Hematopoietic multipotent progenitor cell treated with erythropoietin and hydrocortisone succinate and interleukin-3 and kit ligand, for 6 days (in vitro differentiated cells): ENCODE measurements at places on chromosomes 1 and 21.
A peak's percentile ranks its signal among the peaks of the same experiment; 100 is the strongest.

- DNase-seq: peak; percentile 46
These were observed 9.6 kb upstream of the PIGK start for GRCh38 chr1:77228836-77229235.

DNA sequence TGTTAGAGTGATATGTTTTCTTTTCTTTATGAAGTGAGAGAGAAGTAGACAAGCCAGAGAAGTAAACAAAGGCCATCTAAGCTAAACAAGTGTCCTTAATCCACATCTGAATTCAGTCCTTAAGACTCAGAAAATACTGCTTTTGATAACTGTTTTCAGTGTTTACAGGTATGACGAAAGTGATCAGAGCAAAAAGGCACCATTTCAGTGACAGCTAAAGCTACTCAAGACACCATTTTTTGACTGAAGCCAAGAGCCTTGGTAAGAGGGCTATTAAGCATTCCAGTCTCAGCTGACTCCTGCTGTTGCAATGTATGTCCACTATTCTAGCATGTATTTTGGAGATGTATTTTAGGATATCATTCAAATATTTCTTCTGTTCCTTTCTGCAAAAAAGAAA, 4.1 kb downstream of the KMO start:
- no peak for DNase-seq

DNA sequence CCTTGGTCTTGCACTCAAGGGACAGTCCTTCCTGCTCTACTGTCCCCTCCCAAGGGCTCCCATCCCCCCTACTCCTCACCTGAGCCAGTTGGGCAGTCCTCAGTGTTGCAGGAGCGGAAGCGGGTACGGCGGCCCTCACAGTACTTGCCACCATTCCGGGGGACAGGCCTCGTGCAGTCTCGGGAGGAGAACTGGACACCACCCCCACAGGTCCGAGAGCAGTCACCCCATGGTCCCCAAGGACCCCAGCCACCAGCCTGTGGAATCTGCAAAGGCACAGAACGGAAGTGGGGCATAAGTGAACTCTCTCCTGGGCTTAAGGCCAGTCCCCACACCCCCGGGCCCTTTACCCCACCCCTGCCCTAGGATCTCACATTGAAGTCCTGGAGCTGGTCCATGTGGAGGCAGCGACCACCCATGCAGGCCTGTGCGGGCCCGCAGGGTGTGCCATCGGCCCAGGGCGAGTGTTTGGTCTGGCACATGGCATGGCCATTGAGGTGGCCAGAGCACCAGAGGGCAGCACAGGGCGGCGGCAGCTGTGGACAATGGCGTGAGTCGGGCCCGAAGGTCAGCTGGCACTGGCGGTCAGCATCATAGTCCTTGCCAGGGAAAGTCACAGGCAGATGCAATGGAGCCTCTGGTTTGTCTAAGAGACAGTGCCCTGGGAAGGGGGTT, 5.2 kb downstream of the ADAMTS4 start:
- DNase-seq: no peak

- no peak for DNase-seq
These were observed 26.8 kb downstream of the BCAS2 start for GRCh38 chr1:114554577-114554976.

- no peak for DNase-seq
These were observed 31.3 kb downstream of the TRIM62 start for GRCh38 chr1:33150522-33150921.

GRCh38 chr1:78045563-78045925, 222 bp upstream of the GIPC2 start:
- no peak for DNase-seq

- DNase-seq: peak; percentile 80
These were observed 8.7 kb upstream of the MDM4 start for GRCh38 chr1:204507317-204508105.
